ENCODE measurements at places on chromosomes 12 and 14.

- peak; percentile 82 for DNase-seq
Measured at GRCh38 chr12:52980650-52981423, 25.4 kb upstream of the EIF4B start.

DNA sequence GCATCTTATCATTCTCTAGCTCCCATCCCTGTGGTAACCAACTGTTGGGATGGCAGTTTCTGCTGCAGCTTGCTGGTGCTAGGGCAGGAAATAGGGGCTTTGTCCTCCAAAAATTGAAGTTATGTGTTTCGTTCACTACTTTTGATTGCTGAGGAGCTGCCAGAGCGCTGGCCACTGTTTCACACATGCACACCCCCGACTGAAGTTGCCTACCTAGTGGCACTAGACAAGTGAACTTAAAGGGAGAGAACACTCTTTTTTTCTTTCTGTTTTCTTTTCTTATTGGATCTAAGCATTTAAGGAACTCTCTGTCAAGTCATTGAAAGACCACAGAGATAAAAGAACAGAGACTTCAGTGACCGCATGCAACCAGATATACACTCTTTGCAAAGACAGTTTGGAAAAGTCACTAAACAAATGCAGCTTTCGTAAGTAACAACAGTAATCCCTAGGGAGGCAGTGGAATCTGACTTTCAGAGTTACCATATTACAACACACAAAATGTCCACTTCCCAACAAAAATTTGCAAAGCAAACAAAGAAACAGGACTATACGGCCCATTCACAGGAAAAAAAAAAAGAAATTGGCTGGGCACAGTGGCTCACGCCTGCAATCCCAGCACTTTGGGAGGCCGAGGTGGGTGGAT lies 12.0 kb downstream of the TFCP2 start:
- no peak for DNase-seq

GRCh38 chr12:70852416-70853150 lies 68.0 kb downstream of the PTPRR start:
- DNase-seq: no peak

GRCh38 chr12:28130625-28131598 lies 59.3 kb upstream of the CCDC91 start:
- DNase-seq: no peak

DNA sequence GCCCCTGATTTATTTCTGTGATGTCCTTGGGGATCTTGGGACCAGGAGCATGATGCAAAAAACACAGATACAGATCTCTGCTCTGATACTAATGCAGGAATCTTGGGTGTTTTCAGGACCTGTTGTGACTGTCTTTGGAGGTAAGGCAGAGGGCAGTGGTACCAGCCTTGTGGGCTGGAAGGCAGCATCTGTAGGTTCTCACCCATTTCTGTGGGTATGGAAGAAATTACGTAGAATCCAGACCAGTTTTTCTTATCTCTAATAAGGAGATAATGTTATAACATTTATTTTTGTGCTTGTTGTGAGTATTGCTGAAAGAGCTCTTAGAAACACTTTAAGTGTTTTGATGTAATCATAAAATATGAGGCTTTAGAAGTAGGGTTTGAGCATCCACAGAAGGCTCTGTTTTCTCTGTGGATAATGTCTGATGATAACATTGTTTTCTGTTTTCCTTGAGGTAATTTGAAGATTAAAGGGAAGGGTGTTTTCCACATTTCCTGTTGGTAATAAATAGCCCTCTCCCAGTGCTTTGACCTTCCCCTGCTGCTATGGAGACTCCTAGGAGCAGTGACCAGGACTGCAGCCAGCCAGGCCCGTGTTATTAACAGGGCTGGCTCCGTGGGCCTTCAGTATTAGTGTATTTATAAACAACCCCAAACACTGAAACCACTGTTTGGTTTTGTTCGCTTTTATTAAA lies 9.4 kb upstream of the DCP1B start:
- no peak for DNase-seq

GRCh38 chr12:130831246-130831645 lies 7.8 kb downstream of the STX2 start:
- no peak for DNase-seq

DNA sequence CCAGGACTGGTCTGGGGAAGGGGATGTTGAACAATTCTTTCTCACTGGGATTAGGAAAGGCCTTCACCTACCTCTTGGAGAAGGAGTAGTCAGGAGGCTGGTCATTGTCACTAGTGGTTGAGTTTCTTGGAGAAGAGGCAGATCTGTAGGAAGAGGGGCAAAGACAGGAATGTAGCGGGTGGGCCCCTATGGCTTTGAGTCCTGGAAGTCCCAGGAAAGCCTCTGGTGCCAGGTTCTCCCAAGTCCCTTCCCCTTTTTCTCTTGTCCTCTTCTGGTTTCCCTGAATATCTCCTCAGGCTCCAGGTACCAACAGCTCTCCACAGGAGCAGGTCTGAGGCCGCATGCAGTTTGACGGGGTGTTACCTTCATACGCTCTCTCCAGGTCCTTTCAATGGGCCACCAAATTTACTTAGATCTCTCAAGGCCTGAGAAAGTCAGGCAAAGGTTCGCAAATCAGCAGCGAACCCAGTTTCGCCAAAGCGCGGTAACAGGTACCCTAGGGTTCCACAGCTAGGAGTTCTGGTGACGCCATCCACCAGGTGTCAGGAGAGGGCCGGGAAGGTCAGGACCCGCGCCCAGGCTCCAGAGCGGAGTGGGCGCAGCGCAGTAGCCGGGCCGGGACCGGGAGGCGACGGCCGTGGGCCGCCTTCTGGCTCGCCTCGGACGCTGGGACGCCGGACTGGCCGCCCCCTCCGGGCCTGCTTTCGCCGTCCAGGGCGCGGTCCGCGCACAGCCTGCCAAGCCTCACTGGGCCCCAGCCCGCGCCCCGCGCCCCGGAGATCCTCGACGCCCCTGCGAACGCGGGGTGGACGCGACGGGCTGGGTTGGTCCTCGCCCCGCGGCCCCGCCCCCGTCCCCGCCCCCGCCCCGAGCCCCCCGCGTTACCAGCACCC lies 795 bp downstream of the SMAGP start:
- DNase-seq: no peak

DNA sequence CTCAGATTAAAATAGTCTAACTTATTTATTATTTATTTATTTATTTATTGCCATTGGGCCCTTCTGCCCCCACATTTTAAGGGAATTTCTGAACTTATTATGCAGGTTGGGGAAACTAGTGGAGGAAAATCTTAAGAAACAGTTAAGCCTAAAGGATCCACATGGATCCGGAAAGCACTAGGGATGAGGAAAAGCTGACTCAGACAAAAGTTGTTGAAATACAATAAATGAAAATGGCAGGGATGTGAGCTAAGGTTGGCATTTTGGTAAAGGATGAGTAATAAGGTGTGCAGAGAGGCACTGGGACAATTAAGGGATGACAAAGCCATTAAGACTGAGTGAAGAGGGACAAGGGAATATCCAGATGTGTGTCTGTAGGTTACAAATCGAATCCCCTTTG lies 20.7 kb upstream of the CSRP2 start:
- no peak for DNase-seq

DNA sequence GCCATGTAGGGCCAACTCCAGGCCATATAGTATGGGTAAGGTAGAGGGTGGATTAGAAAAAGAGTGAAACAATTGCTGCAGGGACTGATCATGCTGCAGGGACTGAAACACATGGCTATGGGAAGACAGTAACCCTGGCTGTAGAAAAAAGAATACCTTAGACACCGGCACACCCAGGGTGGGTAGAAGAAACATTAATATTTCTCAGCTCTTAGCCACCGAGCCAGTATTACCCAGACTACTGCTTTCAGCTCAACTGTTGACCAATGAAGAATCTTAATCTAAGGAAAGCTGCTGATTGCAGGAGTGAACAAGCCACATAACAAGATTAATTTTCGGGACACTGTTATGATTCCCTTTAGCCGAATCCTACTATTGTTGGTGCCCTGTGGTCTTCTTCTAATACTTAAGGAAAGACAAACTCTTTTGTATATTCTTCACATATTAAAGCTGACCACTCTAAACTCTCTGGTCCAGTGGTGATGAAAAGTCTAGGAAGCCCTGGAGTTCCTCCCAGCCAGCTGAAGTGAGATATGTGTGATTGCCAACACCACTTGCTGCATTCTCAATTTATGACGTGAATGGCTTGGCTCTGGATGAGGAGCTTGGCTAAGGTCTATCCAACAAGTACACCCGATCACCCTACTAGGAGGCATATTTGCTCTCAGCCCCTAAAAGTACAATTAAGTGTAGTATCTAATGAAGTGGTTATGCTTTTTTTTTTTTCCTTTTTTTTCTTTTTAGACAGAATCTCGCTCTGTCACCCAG lies 69.2 kb downstream of the NOVA1 start:
- no peak for DNase-seq

DNA sequence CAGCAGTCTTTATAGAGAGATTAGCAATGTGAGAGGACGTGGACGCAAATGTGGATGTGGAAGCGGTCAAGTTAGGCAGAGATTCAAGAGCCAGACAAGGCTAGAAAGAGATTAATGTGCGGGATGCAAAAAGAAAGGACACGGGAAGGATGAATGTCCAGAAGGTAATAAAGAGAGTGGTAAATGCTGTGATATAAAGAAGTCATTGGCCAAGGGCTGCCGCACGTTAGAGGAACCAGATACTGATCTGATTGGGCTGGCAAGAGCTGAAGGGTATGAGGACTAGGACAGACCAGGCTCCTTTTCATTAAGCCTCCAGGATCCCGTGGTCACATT lies 59.5 kb downstream of the DHRS2 start:
- no peak for DNase-seq

- DNase-seq: peak; percentile 44
Measured at GRCh38 chr14:101193106-101193844, 289.8 kb upstream of the RTL1 start.

- peak; percentile 67 for DNase-seq
Measured at GRCh38 chr14:88554457-88555286, at the start of gene PTPN21. TSS of gene PTPN21 (minus strand) at chr14:88555007. CDS start at chr14:88550417, 4,590 bp downstream.
